CD4-positive, alpha-beta T cell treated with Interleukin-17A for 4 hours (primary cell): ENCODE measurements at places on chromosomes 12 and 14.
A peak's percentile ranks its signal among the peaks of the same experiment; 100 is the strongest.

DNA sequence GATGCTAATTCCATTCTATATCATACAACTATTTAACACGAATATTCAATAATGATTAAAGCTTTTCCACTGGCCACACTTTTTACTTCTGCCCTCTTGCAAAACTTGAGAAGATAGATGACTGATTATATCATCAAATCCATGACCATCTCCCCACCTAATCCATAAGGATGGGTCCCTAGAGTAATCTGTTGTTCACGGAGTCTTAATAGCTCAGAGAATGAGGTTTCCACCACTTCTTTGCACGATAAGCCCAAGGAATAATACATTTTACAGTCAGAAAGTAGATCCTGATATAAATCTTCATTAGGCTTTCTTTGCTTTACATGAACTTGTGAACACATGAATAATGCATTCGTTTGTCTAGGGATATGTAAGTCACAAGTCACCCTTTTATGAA, 527.2 kb downstream of the GALC start:
- DNase-seq = no peak

- DNase-seq = no peak
These were observed 34.0 kb upstream of the HECTD1 start for GRCh38 chr14:31241450-31242114.

DNA sequence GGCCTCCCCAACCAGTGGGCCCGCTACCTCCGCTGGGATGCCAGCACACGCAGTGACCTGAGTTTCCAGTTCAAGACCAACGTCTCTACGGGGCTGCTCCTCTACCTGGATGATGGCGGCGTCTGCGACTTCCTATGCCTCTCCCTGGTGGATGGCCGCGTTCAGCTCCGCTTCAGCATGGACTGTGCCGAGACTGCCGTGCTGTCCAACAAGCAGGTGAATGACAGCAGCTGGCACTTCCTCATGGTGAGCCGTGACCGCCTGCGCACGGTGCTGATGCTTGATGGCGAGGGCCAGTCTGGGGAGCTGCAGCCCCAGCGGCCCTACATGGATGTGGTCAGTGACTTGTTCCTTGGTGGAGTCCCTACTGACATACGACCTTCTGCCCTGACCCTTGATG, 73.0 kb downstream of the NRXN3 start:
- DNase-seq = no peak

GRCh38 chr12:2475984-2476383, 318.8 kb upstream of the FKBP4 start:
- no peak for DNase-seq

- DNase-seq = no peak
These were observed 18.5 kb downstream of the CORO1C start for GRCh38 chr12:108712925-108713203.

GRCh38 chr12:2064071-2064507, 11.3 kb downstream of the CACNA1C start:
- peak; percentile 23 for DNase-seq

DNA sequence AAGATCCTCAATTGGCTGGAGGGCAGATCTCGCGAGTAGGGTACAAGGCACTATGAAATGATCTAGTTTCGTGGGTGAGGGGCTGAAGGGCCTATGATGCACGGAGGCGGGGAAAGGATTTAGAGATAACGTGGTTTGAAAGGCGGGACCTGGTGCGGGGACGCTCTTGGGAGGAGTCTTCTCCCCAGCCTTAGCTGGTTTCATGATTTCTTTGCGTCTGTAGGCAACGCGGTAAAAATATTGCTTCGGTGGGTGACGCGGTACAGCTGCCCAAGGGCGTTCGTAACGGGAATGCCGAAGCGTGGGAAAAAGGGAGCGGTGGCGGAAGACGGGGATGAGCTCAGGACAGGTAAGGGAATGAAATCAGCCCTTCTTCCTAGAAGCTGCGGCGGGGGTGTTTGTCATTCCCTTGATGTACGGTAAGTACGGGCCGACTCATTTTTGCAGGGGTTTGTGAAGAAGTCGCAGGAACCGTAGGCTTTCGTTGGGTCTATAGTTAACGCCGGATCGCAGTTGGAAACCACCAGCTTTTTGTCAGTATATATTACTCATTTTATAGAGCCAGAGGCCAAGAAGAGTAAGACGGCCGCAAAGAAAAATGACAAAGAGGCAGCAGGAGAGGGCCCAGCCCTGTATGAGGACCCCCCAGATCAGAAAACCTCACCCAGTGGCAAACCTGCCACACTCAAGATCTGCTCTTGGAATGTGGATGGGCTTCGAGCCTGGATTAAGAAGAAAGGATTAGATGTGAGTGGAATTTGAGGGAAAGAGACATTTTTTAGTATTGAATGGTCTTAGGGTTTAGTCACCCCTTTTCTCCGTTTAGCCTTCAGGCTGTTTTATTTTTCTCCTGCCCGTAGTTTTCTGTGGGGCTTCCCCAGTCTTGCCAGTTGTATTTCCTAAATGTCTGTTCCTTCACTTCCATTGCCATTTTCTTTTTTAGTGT, 602 bp downstream of the APEX1 start:
- peak; percentile 78 for DNase-seq

DNA sequence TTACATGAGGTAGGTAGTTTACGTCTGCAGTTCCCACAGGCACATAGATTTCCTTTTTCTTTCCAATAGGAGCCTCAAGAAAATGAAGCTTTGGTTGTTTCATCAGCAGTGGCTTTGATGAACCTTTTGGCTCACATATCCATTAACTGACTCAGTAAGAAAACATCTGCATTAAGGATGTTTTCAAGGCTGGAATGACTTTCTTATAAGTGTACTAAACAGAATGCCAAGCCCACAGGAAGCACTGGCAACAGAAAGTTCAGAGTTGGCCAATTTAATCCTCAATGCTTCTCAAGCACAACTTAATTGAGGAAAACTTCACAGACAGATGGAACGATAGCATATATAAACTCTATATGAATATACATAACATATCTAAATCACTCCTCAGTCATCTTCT, 63.5 kb downstream of the ST8SIA1 start:
- no peak for DNase-seq

DNA sequence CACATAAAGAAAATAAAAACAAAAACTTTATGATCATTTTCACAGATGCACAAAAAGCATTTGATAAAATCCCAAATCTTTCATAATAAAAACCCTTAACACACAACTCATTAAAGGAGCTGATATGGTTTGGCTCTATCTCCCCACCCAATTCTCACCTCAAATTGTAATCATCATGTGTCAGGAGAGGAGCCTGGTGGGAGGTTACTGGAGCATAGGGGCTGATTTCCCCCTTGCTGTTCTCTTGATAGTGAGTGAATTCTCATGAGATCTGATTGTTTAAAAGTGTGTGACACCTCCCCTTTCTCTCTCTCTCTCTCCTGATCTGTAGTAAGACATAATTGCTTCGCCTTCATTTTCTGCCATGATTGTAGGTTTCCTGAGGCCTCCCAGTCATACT, 790.7 kb downstream of the C12orf50 start:
- no peak for DNase-seq

GRCh38 chr14:36810209-36810608, 148.5 kb downstream of the PAX9 start:
- DNase-seq = no peak

DNA sequence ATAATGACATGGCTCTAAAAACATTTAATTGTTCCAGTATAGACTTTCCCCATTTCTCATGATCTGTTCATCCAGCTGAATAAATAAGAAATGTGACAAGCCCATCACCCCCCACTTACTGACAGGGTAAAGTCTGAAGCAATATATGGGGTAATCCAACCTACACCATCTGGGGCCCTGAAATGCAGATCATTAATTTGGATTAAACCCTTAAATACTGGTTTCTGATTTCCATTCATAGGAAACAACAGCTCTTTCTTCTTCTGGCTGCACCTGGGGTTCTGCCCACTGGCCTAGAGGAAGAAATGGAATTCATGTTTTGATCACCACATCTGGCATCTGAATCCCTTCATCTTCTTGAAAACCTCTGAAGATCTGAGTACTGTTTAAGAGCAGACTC, 39.3 kb upstream of the ACSM4 start:
- DNase-seq = no peak

GRCh38 chr14:28774764-28775735, 8.5 kb downstream of the FOXG1 start:
- DNase-seq = no peak

GRCh38 chr12:64893961-64894360, 69.5 kb downstream of the TBC1D30 start:
- no peak for DNase-seq

GRCh38 chr14:97924922-97925613, 1127.9 kb downstream of the VRK1 start:
- DNase-seq = no peak

GRCh38 chr12:46519407-46519806, 146.8 kb upstream of the SLC38A2 start:
- DNase-seq = no peak

GRCh38 chr12:27226407-27226929, 17.6 kb upstream of the STK38L start:
- DNase-seq = no peak

DNA sequence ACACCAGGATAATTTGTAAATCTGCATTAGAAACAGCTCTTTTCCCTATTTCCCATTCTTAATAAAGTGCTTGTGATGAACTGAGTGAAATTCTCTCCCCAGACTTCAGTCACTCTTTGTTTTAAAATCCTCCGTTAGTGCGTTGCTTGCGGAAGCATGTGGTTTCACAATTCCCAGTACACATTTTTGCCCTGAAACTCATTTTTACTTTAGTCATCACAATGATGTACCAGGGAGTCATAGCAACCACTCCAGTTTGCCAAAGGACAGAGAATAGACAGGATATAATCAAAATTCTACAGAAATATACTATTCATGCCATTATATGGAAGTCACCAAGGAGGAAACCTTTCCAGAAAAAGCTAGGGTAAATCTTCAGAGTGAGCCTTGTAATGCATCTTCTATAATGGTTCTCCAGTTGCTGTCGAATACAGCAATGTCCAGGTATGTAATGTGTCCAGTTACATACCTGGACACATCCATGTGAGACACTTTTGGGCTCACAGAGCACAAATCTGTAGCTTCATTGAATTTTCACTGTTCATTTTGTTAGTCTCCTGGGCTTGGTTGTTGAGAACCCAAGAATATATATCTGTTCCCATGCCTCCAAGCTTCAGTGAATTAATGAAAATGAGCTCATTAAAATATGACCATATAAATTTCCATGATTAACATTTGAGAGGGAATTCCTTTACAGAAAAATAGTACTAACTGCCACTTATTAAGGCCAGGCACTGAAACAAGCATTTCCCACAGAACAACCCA, 57.8 kb downstream of the GPR135 start:
- no peak for DNase-seq

GRCh38 chr12:25256826-25257225, 6.1 kb upstream of the KRAS start:
- DNase-seq = no peak

GRCh38 chr12:116515684-116516083, 43.5 kb upstream of the MAP1LC3B2 start:
- DNase-seq = no peak

DNA sequence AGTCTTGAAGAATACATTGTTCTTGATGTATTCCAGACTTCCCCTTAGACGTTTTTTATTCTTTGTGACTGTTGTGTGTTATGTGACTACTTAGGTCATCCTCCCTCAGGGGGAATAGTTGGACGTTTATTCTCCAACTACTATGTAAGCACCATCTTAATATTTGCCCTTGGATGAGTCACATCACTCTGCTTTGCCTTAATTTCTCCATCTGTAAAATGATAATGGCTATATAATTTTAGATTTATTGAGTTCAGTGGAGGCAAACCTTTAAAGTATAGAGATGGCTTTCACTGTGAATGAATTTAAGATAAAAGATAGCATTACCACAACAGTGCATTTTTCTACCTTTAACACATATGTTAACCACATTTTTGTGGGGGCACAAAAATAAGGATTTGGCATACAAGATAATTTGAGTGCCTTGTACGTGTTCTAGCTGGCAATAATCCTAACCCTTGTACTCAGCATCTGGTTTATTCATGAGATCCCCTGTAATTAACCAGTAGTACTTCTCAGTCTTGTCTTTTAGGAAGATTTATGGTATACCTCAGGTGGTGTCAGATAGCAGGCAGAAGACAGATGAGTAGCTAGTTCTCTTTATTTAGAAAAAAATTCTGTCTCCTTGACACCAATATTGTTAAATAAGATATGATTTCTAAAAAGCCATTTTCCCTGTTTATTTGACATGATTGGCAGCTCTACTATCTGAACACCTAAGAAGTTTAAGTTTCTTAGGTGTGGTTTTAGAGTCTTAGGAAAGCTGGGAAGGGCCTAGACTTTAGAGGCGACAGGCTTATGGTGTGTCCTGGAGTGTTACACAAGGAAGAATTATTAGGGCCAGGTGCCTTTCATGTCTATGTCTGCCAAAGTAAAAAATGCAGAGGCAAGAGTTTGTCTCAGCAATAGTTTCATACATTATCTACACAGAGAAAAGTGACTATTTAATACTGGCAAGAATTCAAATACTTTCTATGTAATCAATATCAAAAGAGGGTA, 152.3 kb downstream of the RAD51B start:
- no peak for DNase-seq

GRCh38 chr12:38850461-38850860, 54.9 kb downstream of the CPNE8 start:
- DNase-seq = no peak

- no peak for DNase-seq
These were observed 367.6 kb downstream of the C12orf75 start for GRCh38 chr12:105698075-105698474.

- DNase-seq = peak; percentile 30
These were observed 787 bp downstream of the HECTD4 start for GRCh38 chr12:112381406-112381882.

- DNase-seq = no peak
These were observed 53.3 kb downstream of the BICD1 start for GRCh38 chr12:32159925-32160324.

DNA sequence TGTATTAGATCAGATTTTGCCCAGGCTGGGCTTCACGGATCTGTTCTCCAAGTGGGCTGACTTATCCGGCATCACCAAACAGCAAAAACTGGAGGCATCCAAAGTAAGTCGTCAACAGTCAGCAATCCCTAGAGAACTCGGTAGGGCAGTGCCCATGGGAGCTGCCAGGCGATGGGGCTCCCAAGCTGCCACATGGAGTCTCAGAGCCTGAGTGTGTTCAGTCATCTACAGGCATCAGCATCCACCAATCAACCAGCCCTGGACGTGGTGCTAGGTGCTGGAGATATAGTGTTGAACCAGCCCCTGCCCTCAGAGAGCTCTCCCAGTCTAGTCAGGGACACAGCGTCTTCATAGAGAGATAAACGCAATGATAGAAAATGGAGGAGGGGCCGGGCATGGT, 6.9 kb downstream of the SERPINA4 start:
- no peak for DNase-seq

- DNase-seq = no peak
These were observed 4.8 kb downstream of the RASSF9 start for GRCh38 chr12:85831327-85831990.

- no peak for DNase-seq
These were observed 94.5 kb upstream of the PELI2 start for GRCh38 chr14:56023661-56024081.
